Central memory CD8-positive, alpha-beta T cell (primary cell): ENCODE measurements at places on chromosomes 13 and 19.

DNA sequence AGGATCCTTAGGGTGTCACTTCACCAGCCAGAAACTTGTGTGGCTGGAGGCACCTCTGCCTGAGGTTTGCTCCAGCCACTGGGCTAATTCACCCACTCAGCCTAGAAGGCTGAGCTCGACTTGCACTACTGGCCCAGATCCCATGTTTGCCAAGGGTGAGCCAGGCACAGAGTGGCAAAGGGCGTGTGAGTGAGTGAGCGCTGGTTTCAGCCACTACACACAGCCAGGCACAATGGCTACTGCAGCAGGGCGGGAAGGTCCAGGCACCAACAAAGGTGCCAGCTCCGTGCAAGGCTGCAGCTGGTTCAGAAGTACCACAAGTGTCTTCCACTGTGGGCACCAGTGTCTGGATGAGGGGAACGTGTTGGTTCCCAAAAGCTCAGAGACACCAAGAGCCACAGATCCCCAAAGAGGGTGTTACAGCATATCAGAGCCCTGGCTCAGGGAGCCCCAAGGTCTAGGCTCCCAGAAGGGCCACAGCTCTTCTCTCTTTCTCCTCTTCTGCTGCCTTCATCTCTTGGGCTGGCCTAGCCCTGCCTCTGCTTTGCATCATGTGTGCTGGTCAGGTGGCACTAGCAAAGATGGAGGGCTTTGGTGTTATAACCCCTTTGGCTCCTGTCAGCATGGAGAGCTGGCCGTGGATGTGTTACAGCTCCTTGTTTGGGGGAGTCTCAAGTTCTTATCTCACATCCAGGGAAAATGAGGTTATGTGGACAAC is 736.3 kb upstream of the KLHL1 start:
- no peak overlapping the region for H3K4me3 ChIP-seq
- DNase-seq = no peak
- H3K27me3 ChIP-seq = no peaks in the 10 kb centered on the region
- H3K27ac ChIP-seq = no peak overlapping the region
- H3K36me3 ChIP-seq = no peaks in the 10 kb centered on the region

DNA sequence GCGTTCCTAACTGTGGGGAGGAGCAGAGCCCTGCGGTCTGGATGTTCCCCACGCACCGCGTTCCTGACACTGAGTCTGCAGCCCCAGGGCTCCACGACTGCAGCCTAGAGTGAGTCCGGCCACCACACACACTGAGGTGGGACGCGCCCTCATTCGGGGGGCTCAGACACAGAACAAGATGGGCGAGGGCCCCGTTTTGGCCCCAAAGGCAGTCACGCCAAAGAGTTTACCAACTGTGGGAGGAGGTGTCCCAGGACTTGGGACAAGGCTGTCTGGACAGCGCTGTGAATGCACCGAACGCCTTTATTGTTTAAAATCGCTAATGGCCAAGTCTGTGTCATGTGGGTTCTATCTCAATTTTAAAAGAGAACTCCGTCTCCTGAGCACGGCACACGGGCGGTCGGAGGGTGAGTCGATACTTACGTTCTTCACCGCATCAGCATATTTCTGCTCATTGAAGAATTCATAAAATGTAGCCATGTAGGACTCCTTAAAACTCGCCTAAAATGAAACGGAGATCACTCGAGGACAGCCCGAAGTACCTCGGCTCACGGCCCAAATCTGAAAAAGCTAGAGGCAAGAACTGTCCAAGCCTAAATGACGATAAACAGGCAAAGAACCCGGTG is 35.2 kb upstream of the C13orf46 start:
- no peaks in the 10 kb centered on the region for H3K27me3 ChIP-seq
- H3K36me3 ChIP-seq = peaks cover 36% of the 10 kb centered on the region
- no peak overlapping the region for H3K4me3 ChIP-seq
- H3K4me1 ChIP-seq = peaks cover 14% of the 10 kb centered on the region
- DNase-seq = no peak
- H3K27ac ChIP-seq = peak overlapping the region; percentile 49

DNA sequence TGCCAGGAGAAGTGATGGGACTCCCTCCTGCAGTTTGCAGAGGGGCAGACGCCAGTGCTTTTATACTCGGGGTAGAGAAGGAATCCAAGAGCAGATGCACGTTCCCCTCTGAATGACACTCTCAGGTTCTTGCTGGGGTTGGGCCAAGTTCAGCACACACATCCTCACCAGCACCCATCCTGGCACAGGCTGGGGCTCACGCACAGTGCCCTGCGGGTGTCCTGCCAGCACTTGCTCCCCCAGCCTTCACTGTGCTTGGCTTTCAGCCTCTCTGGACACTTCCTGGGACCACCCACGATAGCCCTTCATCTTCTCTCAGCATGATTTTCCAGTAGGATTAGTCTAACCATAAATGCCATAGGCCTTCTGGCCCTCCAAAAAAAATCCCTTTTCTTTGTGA is 158.6 kb downstream of the ZNF536 start:
- DNase-seq = no peak
- H3K27me3 ChIP-seq = peaks cover under 1% of the 10 kb centered on the region
- H3K4me1 ChIP-seq = no peaks in the 10 kb centered on the region
- no peak overlapping the region for H3K27ac ChIP-seq
- no peak overlapping the region for H3K4me3 ChIP-seq
- H3K36me3 ChIP-seq = no peaks in the 10 kb centered on the region

- H3K36me3 ChIP-seq = peaks cover 8% of the 10 kb centered on the region
- H3K27ac ChIP-seq = peak overlapping the region; percentile 78
- no peaks in the 10 kb centered on the region for H3K27me3 ChIP-seq
- DNase-seq = no peak
- peak overlapping the region; percentile 34 for H3K4me3 ChIP-seq
Observed at GRCh38 chr19:1363599-1363998, 20.1 kb upstream of the NDUFS7 start.

DNA sequence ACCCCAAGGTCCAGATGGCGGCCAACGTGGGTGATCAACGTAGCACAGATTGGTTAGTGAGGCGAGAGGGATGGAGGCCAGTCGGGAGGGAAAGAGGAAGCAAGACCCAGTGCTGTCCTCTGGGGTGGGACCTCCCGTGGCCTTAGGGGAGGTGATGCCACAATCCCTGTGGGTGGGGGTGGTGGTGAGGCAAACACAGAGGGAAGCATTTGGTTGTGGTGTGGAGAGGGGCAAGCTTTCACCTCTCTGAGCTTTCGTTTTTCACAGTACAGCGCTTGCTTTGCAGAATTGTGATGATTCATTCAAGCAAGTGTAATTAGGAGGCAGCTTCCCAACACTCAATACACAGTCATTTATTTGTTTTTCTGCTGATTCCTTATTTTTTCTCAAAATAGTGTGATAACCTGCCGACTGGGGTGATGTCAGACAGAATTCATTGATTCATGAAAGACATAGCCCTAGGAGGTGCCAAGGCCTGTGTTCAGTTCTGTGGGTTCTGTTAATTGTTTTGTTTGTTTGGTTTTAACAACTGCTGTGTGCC is 2.4 kb downstream of the LENG8 start:
- H3K4me1 ChIP-seq = peaks cover 53% of the 10 kb centered on the region
- peak overlapping the region; percentile 99 for H3K27ac ChIP-seq
- H3K4me3 ChIP-seq = peak overlapping the region; percentile 96

DNA sequence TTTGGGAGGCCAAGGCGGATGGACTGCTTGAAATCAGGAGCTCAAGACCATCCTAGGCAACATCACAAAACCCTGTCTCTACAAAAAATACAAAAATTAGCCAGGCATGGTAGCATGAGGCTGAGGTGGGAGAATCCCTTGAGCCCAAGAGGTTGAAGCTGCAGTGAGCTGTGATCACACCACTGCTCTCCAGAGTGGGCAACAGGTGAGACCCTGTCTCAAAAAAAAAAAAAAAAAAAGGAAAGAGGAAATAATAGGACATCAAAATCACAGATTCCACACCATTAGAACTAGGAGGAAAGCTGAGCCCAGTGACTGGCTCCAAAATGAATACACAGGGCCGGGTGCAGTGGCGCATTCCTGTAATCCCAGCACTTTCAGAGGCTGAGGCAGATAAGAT is 3.2 kb upstream of the ZNF8 start:
- H3K4me3 ChIP-seq = no peak overlapping the region
- H3K27ac ChIP-seq = no peak overlapping the region
- DNase-seq = no peak
- no peaks in the 10 kb centered on the region for H3K27me3 ChIP-seq
- peaks cover 17% of the 10 kb centered on the region for H3K36me3 ChIP-seq

GRCh38 chr13:36298535-36299068 is 988 bp upstream of the CCDC169 start:
- no peaks in the 10 kb centered on the region for H3K4me1 ChIP-seq
- no peak for DNase-seq
- peaks cover 3% of the 10 kb centered on the region for H3K36me3 ChIP-seq
- H3K27ac ChIP-seq = no peak overlapping the region
- H3K4me3 ChIP-seq = no peak overlapping the region

DNA sequence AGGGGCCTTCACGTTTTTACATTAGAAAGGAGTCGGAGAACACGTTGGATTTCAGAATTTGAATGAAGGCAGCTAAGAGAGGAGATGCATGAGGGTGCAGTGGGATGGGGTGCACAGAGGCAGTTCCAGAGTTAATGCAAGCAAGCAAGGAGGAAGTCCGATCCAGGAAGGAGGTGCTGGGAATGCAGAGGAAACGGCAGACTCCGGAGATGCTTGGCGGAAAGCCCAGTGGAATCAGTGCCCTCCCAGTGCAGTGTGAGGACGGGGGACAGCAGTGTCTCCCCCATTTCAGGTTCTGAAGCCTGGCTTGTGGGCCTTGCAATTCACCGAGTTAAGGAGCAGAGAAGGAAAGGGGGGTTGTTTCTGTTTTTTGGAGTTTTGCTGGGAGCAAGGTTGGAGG is 100.4 kb downstream of the COL4A2 start:
- H3K27me3 ChIP-seq = peaks cover 77% of the 10 kb centered on the region
- DNase-seq = no peak
- no peak overlapping the region for H3K27ac ChIP-seq

GRCh38 chr19:5851302-5851701 is at the start of gene FUT3:
Gene FUT3, minus strand, starts transcription at chr19:5851449.
- H3K4me1 ChIP-seq = no peaks in the 10 kb centered on the region
- no peak for DNase-seq
- H3K27ac ChIP-seq = no peak within 1 kb of the TSS

DNA sequence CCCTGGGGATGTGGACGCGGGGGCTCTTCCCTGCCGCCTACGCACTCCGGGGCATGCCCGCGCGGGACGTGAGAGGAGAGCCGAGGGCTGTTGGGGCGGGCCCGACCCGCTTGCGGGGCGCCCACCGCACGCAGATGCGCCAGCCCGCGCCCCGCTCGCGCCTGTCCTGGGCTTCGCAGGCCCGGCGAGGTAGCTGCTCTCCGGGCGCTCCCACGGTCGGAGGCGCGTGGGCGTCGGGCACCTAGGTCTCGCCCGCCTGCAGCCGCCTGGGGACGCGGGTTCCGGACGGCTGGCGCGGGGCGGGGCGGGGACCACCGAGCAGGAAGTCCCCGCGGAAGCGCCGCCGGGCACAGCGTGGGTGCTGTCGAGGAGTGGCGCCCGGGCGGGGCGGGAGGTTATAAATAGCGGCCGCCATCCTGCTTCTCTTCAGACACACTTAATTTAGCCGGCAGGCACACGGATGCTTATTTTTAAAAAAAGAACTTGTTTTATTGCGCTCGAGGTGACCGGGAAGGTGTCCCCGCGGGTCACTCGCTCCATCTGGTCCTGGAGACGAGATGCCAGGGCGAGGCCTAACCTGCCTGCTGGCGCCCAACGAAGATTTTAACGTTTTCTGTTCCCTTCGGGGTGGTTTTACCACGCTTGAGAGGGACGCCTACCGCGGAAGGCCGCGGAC is 561 bp upstream of the GJA3 start:
- DNase-seq = peak; percentile 16
- H3K27me3 ChIP-seq = peaks cover 66% of the 10 kb centered on the region
- no peaks in the 10 kb centered on the region for H3K36me3 ChIP-seq
- peak overlapping the region; percentile 76 for H3K4me3 ChIP-seq
- H3K27ac ChIP-seq = no peak overlapping the region
- H3K4me1 ChIP-seq = peaks cover 8% of the 10 kb centered on the region

GRCh38 chr13:113997845-113998751 is 24.2 kb upstream of the C13orf46 start:
- peaks cover 63% of the 10 kb centered on the region for H3K36me3 ChIP-seq
- no peaks in the 10 kb centered on the region for H3K27me3 ChIP-seq
- no peak for DNase-seq

GRCh38 chr13:85896516-85897450 is 97.6 kb upstream of the SLITRK6 start:
- no peak overlapping the region for H3K27ac ChIP-seq
- no peaks in the 10 kb centered on the region for H3K4me1 ChIP-seq
- no peaks in the 10 kb centered on the region for H3K27me3 ChIP-seq
- H3K4me3 ChIP-seq = no peak overlapping the region

DNA sequence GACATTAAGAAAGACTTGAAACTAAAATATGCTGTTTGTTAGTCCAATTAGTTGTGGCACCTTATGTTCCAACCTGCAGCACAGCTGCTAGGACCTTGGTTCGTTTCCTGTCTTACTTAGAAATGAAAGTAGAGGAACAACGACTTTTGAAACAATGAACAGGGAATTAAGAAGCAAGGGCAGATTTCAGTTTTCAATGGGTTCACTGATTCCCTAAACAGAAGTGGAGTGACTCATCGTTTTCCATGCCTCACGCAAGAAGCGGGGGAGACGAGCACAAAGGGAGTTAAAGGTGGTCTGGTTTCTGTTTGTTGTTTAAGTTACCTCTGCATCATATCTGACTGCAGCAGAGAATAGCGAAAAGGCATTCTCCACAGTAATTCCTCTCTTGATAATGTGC is 44.8 kb downstream of the PHF11 start:
- peaks cover 38% of the 10 kb centered on the region for H3K36me3 ChIP-seq
- H3K27ac ChIP-seq = peak overlapping the region; percentile 53
- no peaks in the 10 kb centered on the region for H3K27me3 ChIP-seq

- H3K27ac ChIP-seq = no peak overlapping the region
- DNase-seq = no peak
- peaks cover 28% of the 10 kb centered on the region for H3K4me1 ChIP-seq
- H3K4me3 ChIP-seq = no peak overlapping the region
Observed at GRCh38 chr13:114177245-114178010, 1.6 kb upstream of the CFAP97D2 start.

- H3K27me3 ChIP-seq = no peaks in the 10 kb centered on the region
- no peak overlapping the region for H3K27ac ChIP-seq
- DNase-seq = no peak
- no peaks in the 10 kb centered on the region for H3K4me1 ChIP-seq
- H3K4me3 ChIP-seq = no peak overlapping the region
- peaks cover 2% of the 10 kb centered on the region for H3K36me3 ChIP-seq
Observed at GRCh38 chr13:43360171-43360570, 336.8 kb downstream of the DNAJC15 start.

- no peak for DNase-seq
- no peaks in the 10 kb centered on the region for H3K36me3 ChIP-seq
- H3K27me3 ChIP-seq = no peaks in the 10 kb centered on the region
- H3K4me3 ChIP-seq = peak overlapping the region; percentile 43
- H3K27ac ChIP-seq = no peak overlapping the region
Observed at GRCh38 chr13:41971848-41972247, 10.9 kb upstream of the VWA8 start.
